C1 segment of cervical spinal cord (tissue), 14 donors: ENCODE measurements at places on chromosomes 2 and 18.

- DNase-seq, result no peak
Measured at GRCh38 chr2:168460571-168460970, 4.5 kb downstream of the CERS6 start.

GRCh38 chr2:102410952-102411351, 12.0 kb upstream of the IL18RAP start:
- no peak for DNase-seq

DNA sequence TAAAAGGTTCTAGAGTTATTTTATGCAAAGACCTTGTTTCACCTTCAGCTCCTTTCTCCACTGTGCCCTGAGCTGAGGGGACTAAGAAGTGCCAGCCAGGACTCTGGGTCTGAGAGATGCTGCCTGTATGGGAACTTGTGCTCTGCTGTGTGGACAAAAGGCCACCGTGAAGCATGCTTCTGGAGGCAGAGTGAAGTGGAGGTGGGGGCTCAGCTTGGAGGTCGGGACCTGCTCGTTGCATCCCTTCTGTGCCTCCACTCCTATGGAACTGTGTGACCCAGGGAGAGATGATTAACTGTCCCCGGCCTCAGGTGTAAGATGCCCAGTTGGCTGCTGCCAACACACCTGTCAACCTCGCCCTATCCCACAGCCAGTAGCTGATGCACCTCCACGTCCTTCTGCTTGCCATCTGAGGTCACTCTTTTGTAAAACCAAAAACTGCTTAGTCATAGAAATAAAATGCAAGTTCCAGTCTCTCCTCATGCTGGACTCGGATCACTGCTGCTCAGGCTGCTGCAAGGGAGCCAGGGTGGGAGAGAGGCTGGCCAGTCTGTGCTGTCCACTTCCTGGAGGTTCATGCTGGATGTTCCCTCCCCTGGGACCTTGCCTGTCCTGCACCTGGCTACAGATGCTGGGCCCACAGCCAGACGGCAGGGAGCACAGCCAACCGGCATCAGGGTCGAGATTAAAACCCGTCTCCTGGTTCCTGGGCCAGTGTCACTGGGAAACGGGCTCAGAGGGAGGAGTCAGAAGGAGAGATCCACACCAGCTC, 113.2 kb downstream of the ACKR3 start:
- DNase-seq, result no peak

DNA sequence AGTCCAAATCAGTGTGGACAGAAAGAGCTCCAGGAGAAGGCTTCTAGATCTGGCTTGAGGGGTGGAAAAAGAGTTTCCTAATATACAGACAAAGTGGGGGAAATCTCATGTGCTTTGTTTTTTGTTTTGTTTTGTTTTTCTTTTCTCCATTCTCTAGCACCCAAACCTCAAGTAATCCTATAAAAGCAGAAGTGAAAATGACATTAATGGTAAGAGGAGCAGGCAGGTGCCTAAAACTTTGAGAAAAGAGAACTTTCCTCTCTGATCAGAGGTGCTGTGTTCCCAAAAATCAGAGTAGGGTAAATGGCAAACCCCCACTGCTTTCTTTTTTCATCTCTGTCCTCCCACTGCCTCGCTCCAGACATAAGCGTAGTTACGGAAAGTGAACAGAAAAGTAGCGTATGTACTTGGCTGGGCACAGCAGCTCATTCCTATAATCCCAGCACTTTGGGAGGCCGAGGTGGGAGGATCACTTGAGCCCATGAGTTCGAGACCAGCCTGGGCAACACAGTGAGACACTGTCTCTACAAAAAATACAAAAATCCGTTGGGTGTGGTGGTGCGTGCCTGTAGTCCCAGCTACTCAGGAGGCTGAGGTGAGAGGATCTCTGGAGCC, 77.8 kb downstream of the FAM161A start:
- no peak for DNase-seq

GRCh38 chr2:160336105-160336504, 136.0 kb upstream of the ITGB6 start:
- DNase-seq, result no peak

GRCh38 chr2:96114546-96114902, 1.8 kb downstream of the ADRA2B start:
- DNase-seq, result no peak

- no peak for DNase-seq
Measured at GRCh38 chr2:81528852-81529480, 1224.4 kb upstream of the LRRTM1 start.

- DNase-seq, result no peak
Measured at GRCh38 chr2:41040782-41041520, 589.1 kb upstream of the SLC8A1 start.

DNA sequence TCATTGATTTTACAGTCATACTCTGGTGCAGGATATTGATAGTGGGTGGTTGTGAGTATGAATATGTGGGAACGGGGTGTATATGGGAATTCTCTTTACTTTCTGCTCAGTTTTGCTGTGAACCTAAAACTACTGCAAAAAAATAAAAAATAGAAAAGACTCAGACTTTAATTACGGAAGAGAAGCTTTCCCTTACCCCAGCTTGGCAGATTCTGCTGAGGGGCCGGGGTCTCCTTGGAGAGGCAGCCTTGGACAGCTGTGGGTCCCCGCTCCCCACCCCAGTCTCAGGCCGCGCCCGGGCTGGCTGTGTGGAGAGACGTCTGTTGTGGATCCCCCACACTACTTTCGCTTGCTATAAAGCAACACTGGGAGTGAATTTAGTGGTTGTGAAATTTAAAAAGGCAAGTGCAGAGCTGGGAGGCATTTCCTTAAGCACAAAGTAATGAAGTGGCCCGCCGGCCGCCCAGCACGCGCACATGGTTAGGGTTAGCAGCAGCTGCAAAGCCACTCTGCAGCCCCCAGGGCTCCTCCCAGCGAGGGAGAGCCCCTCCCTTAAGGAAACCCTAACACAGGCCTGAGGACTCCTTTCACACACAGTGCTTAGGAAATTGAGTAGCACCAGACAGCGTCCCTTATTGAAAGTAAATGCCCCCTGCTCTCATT, 102.4 kb downstream of the DDX1 start:
- no peak for DNase-seq

GRCh38 chr2:135052997-135053474, 944 bp downstream of the RAB3GAP1 start:
- no peak for DNase-seq

DNA sequence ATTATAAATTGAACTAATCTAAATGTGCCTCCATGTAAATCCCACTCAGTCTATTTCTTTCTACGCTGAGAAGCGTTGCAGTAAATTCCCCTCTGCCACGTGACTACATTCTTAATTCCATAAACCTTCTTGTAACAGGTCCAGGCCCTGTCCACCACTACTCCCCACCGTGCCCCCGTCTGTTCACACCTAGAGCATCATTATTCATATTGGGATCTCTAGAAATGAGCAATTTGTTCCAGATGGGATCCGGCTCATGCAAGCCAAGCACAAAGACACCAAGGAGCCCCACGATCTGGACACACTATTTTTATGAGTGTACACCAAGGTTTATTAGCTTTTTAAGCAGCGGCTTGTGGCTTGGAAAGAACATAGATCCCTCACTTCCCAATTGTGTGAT, 38.2 kb downstream of the BOLA3 start:
- DNase-seq, result peak; percentile 96

GRCh38 chr2:208363485-208363884, 43.1 kb upstream of the PTH2R start:
- no peak for DNase-seq

DNA sequence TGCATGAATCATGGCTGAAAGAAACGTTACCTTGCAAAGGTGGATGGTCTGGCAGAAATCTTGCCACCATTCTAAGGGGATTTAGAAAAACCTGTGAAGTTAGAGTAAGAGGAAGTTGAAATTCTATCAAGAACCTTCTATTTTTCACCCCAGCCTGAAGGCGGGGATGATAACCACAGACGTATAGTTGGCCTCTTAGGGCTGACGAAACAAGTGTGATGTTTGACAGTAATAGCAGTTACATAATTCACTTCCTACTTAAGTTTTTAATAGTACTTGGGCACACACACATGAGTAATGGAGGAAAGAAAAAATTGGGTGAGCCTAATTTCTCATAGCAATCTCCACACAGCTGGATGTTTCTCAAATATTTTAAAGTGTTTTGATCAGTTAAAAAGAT, 336.6 kb upstream of the SALL3 start:
- no peak for DNase-seq

GRCh38 chr2:145010635-145011034, 490.7 kb upstream of the ZEB2 start:
- no peak for DNase-seq

- DNase-seq, result no peak
Measured at GRCh38 chr2:143645921-143646645, 516.9 kb downstream of the ARHGAP15 start.

GRCh38 chr18:7567474-7568425, 634 bp downstream of the PTPRM start:
- peak; percentile 35 for DNase-seq

GRCh38 chr2:222521099-222521498, 96.8 kb downstream of the SGPP2 start:
- DNase-seq, result no peak

DNA sequence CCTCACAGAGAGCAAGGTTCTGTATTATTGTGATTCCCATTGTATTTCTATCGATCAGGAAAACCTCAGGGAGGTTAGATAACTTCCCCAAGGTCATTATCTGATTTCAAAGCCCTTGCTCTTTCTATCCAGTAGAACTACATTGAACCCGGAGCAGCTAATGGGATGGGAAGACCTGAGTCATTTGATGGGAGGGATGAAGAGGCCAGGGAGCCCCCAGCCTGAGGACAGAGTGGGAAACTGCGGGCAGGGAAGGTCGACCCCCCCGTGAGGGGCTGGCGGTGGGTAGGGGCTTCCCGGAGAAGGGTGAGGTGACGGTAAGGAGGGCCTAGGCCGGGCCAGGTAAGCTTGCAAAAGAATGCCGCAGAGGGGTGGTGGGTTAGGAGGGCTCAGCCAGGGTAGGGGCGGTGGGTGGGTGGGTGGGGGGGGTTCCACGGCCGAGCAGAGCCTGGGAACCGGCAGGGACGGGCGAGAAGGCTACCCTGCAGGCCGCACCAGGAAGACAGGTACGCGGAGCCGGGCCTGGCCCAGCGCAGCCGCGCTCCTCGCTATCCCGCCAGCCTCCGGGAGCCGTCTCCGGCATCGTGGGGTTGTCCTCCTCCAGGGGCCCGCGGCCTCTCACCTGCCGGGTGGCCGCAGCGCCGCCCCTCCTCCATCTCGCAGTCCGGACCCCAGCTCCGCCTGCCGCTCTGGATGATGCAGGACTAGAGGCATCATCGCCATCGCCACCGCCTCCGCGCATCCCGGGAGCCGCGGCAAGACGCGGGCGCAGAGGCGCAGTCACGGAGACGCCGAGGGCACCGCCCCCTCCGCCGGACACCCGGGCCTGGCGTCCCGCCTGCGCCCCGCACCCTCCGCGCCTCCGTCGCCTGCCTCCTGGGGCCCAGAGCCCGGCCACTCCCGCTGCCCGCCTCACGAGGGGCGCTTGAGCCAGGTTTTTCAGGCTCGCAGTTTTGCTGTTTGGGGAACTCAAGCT, at the start of gene GPR75:
Gene GPR75, minus strand, starts transcription at position 762 of the 976 bp plus-strand sequence. CDS start 5,211 bp downstream, outside the sequence.
- DNase-seq, result peak; percentile 61

- DNase-seq, result no peak
Measured at GRCh38 chr18:49647496-49648168, 85.8 kb downstream of the LIPG start.

GRCh38 chr2:5094192-5094591, 598.0 kb upstream of the SOX11 start:
- no peak for DNase-seq

DNA sequence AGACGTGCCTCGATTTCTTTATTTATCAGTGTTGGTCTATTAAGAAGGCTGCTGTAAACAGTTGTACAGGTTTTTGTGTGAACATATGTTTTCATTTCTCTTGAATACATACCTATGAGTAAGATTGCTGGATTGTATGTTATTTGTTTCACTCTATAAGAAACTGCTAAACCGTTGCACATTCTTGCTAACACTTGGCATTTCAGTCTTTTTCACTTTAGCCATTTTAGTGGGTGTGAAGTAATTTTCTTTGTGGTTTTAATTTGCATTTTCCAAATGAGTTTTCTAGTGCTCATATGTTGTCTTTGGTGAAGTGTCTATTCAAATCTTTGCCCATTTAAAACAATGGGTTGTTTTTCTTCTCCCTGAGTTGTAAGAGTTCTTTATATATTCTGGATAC, 221.5 kb upstream of the SMAD7 start:
- DNase-seq, result no peak

DNA sequence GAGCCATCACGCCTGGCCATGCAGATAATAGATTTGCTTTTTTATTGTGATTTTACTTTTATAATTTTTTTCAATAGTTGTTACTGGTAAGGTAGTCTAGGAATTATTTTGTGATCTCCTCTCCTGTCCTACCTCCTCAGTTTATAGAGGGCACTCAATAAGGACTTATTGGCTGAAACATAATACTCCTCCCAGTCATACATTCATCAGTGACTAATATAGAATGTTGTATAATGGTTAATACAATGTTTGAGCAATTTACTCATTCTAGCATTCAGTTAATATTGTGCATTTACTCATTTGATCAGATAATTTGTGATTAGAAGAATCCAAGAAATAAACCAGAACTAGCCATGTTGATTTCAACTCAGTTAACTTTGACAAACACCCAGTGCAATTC, 25.8 kb upstream of the PPP3R1 start:
- no peak for DNase-seq

- DNase-seq, result no peak
Measured at GRCh38 chr2:58862244-58862643, 621.1 kb upstream of the FANCL start.

DNA sequence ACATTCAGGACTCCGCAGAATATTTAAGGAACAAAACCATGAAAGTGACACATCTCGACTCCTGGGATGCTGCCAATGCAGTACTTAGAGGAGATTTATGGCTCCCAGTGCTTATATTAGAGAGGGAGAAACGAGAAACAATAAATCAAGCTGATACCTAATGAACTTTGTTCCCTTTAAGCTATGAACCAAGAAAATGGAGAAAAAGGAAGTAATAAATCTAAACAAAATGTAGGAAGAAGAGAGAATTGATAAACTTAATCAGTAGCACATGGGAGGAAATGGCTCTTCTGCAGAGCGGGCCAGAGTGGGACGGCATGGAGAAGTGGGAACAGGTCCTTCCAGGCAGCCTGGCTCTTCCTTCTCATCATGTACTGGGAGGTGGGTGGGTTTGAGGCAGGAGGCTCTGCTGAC, 42.7 kb downstream of the NPPC start:
- DNase-seq, result no peak

- no peak for DNase-seq
Measured at GRCh38 chr2:230583581-230583980, 129.1 kb upstream of the CAB39 start.

DNA sequence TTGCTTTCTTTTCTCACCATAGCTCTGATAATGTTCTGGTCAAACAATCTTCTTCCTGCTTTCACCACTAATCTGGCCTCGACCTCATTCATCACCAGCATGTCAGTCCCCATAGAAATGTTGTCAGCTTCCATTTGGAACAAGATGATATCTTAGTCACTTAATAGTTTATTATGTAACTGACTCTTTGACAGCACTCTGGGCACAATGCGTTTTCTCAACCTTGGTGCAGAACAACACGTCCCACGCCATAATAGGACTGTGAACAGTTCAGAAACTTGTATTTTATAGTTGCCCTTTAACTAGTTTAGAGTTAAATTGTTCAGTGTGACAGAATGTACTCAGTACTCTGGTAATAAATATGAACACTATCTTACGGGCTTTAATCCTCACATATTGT, 106.0 kb downstream of the MC4R start:
- DNase-seq, result no peak

GRCh38 chr2:56049233-56049845, 125.8 kb upstream of the EFEMP1 start:
- no peak for DNase-seq
